Urinary bladder (tissue), 4 donors: ENCODE measurements at places on chromosomes 6 and 20. TPM values are rescaled to one million over a fixed set of nuclear protein-coding genes. Genes with fewer than 3 reads are reported as not detected.

DNA sequence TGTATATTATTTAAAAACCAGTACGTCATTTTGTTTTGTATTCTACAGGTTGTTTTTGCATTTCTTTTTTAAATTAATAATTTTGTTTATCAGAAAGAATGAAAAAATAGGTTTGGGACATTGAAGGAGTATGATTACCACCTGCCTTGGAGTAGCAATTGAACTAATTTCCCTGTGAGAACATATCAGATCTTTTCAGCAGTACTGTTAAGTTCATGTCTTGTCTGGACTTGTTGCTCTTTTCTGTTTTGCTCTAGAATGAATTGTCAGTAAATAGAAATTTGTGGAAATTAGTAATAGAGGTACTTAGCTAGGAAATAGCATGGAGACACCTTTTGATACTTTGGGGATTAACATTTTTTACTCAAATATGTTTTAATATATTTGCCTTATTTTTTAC lies 24.3 kb downstream of the HSF2 start:
- no peak for DNase-seq

- DNase-seq: no peak
Observed at GRCh38 chr6:37624121-37624520, 73.6 kb downstream of the MDGA1 start.

TMEM242 gene
- 12.1 TPM for total RNA-seq

ZNF165 gene
- total RNA-seq: 1.0 TPM
